ENCODE measurements at places on chromosomes 11 and 22. TPM values are rescaled to one million over a fixed set of nuclear protein-coding genes. Genes with fewer than 3 reads are reported as not detected.

GRCh38 chr22:23772315-23772648 lies 367 bp upstream of the MMP11 start:
- no peak for DNase-seq
- H3K27me3 ChIP-seq, result no peaks in the 10 kb centered on the region
- peak overlapping the region; percentile 23 for H3K27ac ChIP-seq
- H3K4me1 ChIP-seq, result peaks cover 16% of the 10 kb centered on the region

DNA sequence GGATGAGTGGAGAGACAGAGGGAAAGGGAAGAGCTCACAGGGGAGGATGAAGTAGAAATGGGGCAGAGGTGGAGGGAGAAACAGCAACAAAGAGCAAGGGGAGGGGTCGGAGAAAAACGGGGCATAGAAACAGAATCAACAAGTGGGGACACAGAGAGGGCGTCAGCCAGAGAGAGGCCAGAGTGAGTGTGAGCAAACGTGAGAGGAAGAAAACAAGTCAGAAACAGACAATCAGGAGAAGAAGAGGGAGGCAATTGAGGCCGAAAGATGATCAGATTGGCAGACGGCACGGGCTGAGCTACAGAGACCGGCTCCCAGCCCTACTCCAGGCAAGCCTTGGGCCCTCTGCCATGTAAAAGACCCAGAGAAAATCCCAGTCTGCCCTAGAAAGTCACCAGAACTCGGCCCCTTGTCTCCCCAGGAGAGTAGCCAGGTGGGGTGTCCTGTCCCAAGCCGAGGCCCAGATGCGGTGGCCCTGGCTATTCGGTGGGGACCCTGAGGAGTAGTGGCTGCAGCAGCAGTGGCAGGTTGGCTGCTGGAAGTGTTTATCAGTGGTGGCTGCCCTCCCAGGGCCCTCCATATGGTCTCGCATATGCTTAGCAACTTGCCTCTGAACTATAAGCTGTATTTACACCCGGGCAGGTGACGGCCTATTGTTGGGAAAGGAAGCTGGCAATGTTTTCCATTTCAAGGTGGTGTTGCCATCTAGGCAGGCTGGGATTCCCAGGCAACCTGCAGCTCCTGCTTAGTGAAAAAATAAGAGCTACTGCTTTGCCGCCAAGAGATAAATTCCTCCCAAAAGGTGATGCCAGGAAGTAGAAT lies 14.8 kb upstream of the TSPAN18 start:
- H3K4me1 ChIP-seq, result peaks cover 2% of the 10 kb centered on the region
- no peaks in the 10 kb centered on the region for H3K36me3 ChIP-seq
- no peak for DNase-seq
- H3K27ac ChIP-seq, result no peak overlapping the region
- no peaks in the 10 kb centered on the region for H3K27me3 ChIP-seq

GRCh38 chr22:32533265-32534111 lies 58.9 kb downstream of the FBXO7 start:
- H3K27ac ChIP-seq, result no peak overlapping the region
- no peak overlapping the region for H3K4me3 ChIP-seq
- DNase-seq, result no peak
- H3K4me1 ChIP-seq, result peaks cover 22% of the 10 kb centered on the region

DNA sequence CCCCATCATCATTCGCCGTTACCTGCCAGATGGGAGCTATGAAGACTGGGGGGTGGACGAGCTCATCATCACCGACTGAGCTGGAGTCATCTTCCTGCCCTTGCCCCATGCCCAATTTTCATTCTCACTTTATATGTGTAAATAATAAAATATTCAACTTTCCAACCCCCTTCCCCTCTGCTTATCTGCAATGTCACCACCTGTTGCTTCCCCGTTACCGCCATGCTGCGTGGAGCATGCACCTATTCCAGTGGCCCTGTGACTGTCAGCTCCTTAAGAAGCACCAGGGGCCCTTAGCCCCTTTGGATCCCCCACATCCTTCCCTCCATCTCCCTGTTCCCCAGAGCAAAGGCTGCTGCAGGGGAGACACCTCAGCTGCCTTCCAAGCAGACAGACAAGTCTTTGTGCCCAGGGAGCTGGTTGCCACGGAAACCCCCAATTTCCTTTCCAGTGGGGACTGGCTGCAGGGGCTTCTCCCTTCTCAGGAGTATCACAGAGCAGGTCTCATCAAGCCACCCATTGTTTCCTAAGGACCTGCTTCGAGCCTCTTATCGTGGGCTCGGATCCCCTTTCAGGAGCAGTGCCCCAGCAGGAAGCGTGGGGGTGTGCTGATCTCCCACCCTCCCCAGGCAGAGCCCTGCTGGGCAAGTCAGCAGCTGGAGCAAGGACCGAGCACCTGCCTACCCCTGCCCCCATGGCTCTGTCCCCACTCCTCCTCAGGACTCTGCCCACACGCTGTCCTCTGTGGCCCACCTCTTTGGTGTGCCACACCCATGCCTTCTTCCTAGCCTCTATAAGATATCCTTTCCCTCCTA lies 14.3 kb downstream of the POLR2F start:
- no peaks in the 10 kb centered on the region for H3K36me3 ChIP-seq
- H3K27me3 ChIP-seq, result no peaks in the 10 kb centered on the region
- H3K27ac ChIP-seq, result no peak overlapping the region
- no peaks in the 10 kb centered on the region for H3K4me1 ChIP-seq

- H3K27ac ChIP-seq, result no peak overlapping the region
- H3K4me1 ChIP-seq, result no peaks in the 10 kb centered on the region
- H3K27me3 ChIP-seq, result no peaks in the 10 kb centered on the region
- DNase-seq, result no peak
- H3K4me3 ChIP-seq, result no peak overlapping the region
These were observed 59.3 kb upstream of the TTC12 start for GRCh38 chr11:113255096-113255495.

GRCh38 chr11:62333768-62334167 lies 3.5 kb upstream of the ASRGL1 start:
- DNase-seq, result no peak
- H3K36me3 ChIP-seq, result no peaks in the 10 kb centered on the region
- H3K4me3 ChIP-seq, result no peak overlapping the region
- H3K27me3 ChIP-seq, result no peaks in the 10 kb centered on the region

DNA sequence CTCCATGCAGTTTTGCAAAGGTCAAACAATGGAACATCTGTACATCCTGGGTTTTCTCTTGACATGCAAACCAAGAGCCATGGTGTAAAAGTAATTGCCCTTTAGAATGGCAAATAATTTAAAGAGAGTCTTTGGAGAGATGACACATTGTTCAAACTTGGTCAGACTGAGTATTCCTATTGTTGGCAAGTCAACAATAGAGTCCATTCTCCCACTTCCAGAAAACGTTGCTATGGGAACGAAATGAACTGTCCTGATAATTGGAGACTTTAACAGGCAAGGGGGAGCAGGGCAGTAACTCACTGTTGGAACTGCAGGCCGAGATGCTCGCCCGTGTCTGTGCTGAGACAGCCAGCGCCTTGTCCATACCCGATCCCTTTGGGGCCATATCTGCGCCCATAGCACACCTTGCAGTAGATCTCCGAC lies 13.9 kb downstream of the CSRP3 start:
- no peak overlapping the region for H3K4me3 ChIP-seq
- no peak overlapping the region for H3K27ac ChIP-seq
- no peaks in the 10 kb centered on the region for H3K27me3 ChIP-seq
- no peaks in the 10 kb centered on the region for H3K36me3 ChIP-seq

The THY1 gene
- 14.0 TPM for total RNA-seq

The OVOL1 gene
- 3.6 TPM for total RNA-seq

The NNMT gene
- total RNA-seq, result 295 TPM

The RAG2 gene
- total RNA-seq, result not detected

Data from ovary (tissue), 10 donors.